ENCODE measurements at places on chromosomes 4 and X. TPM values are rescaled to one million over a fixed set of nuclear protein-coding genes. Genes with fewer than 3 reads are reported as not detected.

Gene ANKRD17
- 76.2 TPM for total RNA-seq

Gene ZCCHC12
- total RNA-seq: under 0.01 TPM

Gene PCDH19
- total RNA-seq: under 0.01 TPM

Gene PTTG2
- total RNA-seq: not detected

Gene FSTL5
- total RNA-seq: not detected

Gene DUX4
- not detected for total RNA-seq

Gene NOX1
- total RNA-seq: not detected

Gene MSANTD1
- total RNA-seq: 0.37 TPM

Gene KLF8
- 4.4 TPM for total RNA-seq

Gene TEX28
- total RNA-seq: not detected
